ENCODE measurements at places on chromosomes 4 and X. TPM values are rescaled to one million over a fixed set of nuclear protein-coding genes. Genes with fewer than 3 reads are reported as not detected.

ELF2 gene
- total RNA-seq, result 143 TPM

SPP1 gene
- 161 TPM for total RNA-seq

SMIM10L2A gene
- 9.7 TPM for total RNA-seq

LINC00632 gene
- total RNA-seq, result 192 TPM

ZMAT1 gene
- 22.8 TPM for total RNA-seq

ATP8A1 gene
- 288 TPM for total RNA-seq

TBX22 gene
- 0.31 TPM for total RNA-seq

HEPH gene
- total RNA-seq, result 4.7 TPM

AP1S2 gene
- total RNA-seq, result 156 TPM

ATOH1 gene
- not detected for total RNA-seq

TAB3 gene
- total RNA-seq, result 29.4 TPM

CFI gene
- 1.6 TPM for total RNA-seq

SSX4 gene
- total RNA-seq, result not detected

ITGB1BP2 gene
- total RNA-seq, result 6.6 TPM

BMP15 gene
- not detected for total RNA-seq

SPANXA1 gene
- total RNA-seq, result not detected

CXCL1 gene
- not detected for total RNA-seq

ADH1A gene
- not detected for total RNA-seq

SRPK3 gene
- not detected for total RNA-seq

LNX1 gene
- 54.1 TPM for total RNA-seq

ODAPH gene
- total RNA-seq, result not detected

TCEANC gene
- 8.8 TPM for total RNA-seq

PCDH10 gene
- 45.4 TPM for total RNA-seq

DSPP gene
- total RNA-seq, result under 0.01 TPM

GPR82 gene
- not detected for total RNA-seq

F11 gene
- total RNA-seq, result not detected

ANOS1 gene
- total RNA-seq, result 18.8 TPM

PCSK1N gene
- total RNA-seq, result 63.5 TPM

P2RY8 gene
- not detected for total RNA-seq

PDLIM3 gene
- 22.5 TPM for total RNA-seq

DDX53 gene
- not detected for total RNA-seq

ALAS2 gene
- 16.0 TPM for total RNA-seq

VCX3A gene
- not detected for total RNA-seq

FAM120C gene
- 15.7 TPM for total RNA-seq

MAGEE1 gene
- 11.0 TPM for total RNA-seq

DCAF4L1 gene
- total RNA-seq, result 0.31 TPM

AFF2 gene
- 124 TPM for total RNA-seq

CT47B1 gene
- not detected for total RNA-seq

FRMPD3 gene
- 5.6 TPM for total RNA-seq

GSX2 gene
- total RNA-seq, result 2.8 TPM

INPP4B gene
- total RNA-seq, result 5.9 TPM

SNX12 gene
- total RNA-seq, result 57.9 TPM

MCF2 gene
- total RNA-seq, result 10.3 TPM

Measured in parietal lobe (tissue), 2 donors.